ENCODE measurements at places on chromosomes 11 and 22. TPM values are rescaled to one million over a fixed set of nuclear protein-coding genes. Genes with fewer than 3 reads are reported as not detected.

GRCh38 chr11:35063488-35063931, 75.5 kb upstream of the CD44 start:
- DNase-seq: no peak

GRCh38 chr11:112525270-112525669, 264.6 kb upstream of the PLET1 start:
- DNase-seq: no peak

GRCh38 chr11:97202613-97203292, 812.9 kb downstream of the JRKL start:
- no peak for DNase-seq

DNA sequence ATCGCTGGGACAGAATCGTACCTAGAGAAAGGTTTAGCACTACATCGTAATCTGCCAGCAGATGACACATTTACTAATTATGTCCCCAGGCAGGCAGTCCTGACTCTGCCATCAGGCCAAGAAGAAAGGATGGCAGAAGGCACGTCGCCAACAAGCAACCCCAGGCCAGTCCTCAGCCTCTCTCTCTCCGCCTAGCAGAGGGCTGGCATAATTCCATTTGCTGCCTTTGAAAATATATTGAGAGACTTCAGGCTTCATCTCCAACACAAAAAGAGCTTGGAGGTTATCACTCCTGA, 1517.0 kb downstream of the TBC1D22A start:
- DNase-seq: no peak

- no peak for DNase-seq
These were observed 107.9 kb downstream of the C11orf58 start for GRCh38 chr11:16846305-16846704.

NLRP14 gene
- under 0.01 TPM for total RNA-seq

OPCML gene
- under 0.01 TPM for total RNA-seq

Data from IMR-90 (cell line).